ENCODE measurements at places on chromosomes 11 and 22.

GRCh38 chr11:64969209-64969608 lies 2.7 kb downstream of the MAJIN start:
- no peak for DNase-seq

GRCh38 chr22:32248276-32248675 lies 6.9 kb downstream of the SLC5A4 start:
- no peak for DNase-seq

DNA sequence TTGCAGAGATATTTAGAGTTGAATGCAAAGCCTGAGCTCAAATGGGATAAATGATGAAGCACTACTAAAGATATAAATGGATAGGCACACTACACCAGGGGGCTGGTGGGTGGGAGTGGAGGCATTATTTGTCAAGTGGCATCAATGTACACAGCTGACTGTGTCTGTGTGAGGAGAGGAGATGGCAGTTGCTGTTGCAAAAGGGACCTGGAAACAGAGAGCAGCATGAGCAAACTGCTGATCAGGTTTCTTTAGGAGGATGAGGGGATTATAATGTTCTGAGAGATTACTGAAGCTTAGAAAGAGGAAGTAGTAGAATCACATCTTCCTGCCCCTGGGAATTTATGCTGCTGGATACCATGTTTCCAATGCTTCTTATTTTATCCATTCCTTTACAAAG lies 39.4 kb upstream of the LIN7C start:
- no peak for DNase-seq

DNA sequence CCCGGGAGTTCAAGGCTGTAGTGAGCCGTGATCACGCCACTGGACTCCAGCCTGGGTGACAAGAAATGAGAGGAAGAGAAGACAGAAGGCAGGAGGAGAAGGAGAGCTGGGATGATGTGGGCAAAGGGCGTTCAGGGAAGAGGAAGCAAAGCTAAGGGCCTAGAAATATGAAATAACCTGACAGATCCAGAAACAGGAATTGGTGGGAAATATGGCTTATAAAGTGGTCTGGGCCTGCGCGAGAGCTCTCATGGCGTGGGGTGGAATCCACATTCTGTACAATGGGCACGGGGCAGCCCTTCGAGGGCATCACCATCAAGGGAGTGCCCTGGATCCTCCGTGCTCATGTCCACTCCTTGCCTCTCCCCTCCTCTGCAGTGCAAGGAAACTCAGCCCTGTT lies 46.8 kb upstream of the RASSF10 start:
- no peak for DNase-seq

GRCh38 chr11:65493367-65494176 lies 5.3 kb upstream of the MALAT1 start:
- DNase-seq, result no peak

DNA sequence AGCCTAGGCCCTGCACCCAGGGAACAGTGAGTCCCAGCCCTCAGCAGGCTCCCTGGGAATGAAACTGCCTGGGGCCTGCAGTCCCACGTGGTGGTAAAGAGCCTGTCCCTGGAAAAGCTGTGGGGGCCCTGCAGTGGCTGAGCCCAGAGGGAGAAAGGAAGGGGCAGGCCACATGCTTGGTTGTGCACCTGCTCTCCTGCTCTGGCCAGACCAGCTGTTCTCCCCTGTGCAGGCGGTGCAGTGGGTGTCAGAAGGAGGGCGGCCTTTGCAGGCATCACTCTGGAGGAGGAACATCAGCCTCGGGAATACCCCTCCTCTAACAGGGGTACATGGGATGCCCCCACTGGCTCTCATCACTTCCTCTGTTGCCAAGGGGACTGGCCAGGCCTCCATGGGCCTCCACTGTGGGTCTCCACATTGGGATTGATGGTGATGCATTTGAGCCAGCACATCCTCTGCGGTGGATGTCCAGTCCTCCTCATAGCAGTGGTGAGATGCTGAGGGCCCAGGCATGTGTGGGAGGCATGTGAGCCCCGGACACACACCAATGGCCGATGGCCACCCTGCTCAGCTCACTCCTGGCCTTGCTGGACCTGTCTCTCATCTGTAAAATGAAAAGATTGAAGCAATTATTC lies 690.4 kb downstream of the BRD1 start:
- DNase-seq, result no peak

- no peak for DNase-seq
Measured at GRCh38 chr11:33575311-33575710, 125.3 kb downstream of the C11orf91 start.

- DNase-seq, result no peak
Measured at GRCh38 chr22:36449596-36450175, 31.8 kb downstream of the TXN2 start.

GRCh38 chr11:22508665-22509064 lies 117.0 kb downstream of the FANCF start:
- DNase-seq, result no peak

- no peak for DNase-seq
Measured at GRCh38 chr11:96091476-96091875, 167.6 kb upstream of the MTMR2 start.

- no peak for DNase-seq
Measured at GRCh38 chr11:575313-575995, 816 bp upstream of the PHRF1 start.

- DNase-seq, result no peak
Measured at GRCh38 chr11:22244986-22245592, 52.2 kb downstream of the ANO5 start.

DNA sequence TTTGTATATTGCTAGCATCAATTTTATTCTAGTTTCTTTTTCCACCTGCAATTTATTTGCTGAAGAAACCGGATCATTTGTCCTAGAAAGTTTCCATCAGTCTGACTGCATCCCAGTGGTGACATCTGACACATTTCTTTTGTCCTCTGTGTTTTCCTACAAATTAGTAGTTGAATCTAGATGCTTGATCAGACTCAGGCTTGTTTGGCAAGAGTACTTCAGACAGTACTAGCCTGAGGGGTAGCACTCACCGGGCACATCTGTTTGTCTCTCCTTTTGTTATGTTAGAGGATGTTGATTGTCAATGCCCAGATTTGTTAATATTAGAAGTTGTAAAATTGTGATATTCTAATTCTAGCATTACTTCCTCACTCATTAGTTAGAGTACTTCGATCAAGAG lies 204.8 kb downstream of the SWAP70 start:
- no peak for DNase-seq

DNA sequence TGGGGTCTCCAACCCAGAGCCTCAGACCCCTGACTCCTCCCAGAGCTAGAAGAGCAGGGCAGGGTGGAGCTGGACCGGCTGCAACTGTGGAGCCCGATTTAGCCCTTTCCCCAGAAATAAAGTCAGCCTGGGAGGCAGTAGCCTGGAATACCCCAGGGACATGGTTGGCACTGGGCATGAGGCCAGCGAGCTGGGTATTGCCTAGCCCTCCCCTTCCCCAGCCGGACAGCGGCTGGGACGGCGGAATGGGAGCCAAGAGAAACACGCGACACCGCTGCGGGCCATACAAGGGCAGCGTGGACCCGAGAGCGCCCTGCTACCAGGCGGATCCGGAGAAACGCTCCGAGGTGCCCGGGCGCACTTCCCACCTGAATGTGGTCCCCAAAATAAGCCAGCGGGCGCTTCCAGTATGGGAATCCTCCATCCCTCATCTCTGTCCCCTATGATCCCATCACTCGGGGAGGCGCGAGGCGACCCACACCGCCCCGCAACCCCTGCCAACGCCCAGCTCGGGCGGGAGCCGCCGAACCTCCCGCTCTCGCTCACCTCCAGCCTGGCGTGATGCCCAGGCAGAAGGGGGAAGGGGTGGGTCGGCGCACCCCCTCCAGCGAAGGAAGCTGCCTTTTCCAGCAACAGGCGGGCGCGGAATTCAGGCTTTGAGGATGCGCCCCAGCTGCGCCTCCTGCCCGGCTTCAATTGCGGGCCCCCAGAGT lies 758 bp downstream of the MCAM start:
- no peak for DNase-seq

DNA sequence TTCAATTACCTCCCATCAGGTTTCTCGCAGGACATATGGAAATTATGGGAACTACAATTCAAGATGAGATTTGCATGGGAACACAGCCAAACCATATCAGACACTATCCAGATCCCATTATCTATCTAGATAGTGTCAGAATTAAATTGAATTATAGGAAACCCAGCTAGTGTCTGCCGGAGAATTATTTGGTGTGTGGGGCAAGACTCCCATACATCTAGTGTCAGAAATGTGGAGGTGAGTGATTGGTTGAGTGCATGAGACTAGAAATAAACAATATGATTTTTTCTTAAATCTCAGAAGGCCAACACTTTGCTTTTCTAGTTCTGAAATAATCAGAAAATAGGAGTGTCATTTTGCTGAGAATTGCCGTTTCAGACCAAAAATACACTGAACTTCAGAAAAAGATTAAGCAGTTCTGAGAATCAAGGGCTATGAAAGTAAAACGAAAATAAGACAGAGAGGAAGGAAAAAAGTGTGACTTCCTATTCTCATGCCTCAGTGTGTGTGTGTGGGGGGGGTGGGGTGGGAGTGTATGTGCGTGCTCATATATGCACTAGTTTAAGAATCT lies 21.3 kb downstream of the CASP12 start:
- DNase-seq, result no peak

DNA sequence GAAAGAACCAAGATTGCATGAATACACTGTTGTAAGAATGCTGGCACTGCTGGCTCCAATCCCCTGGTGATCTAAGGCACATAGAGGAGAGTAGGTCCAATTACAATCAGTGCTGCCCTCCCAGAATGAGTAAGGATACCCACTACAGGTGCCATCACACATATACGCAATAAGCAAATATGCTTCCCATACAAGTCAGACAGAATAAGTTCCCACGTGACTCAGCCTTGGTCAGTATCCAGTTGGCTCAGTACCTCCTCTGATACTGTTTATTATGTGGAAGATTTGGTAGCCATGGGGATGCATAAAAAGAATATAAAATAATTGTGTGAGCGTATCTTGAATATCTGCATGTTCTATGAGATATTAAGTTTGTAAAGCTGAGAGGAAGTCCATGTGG lies 8.9 kb upstream of the OR2D3 start:
- DNase-seq, result no peak

DNA sequence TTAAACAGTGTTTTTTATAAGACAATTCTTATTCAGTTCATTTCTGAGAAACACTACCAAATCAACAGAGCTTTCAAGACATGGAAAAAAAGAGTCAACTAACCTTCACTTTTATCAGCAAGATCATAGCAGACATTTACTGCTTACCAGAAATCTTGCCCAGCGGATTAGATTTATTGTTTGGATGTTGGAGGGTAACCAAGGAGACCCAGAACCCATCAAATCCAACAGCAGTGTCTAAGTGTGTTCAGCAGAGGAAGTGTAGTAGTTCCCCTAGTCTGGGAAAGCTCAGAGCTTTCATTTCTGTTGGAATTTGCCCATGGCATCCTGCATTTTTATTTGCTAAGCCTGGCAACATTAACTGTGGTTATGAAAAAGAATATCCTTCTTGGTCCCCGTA lies 2.4 kb upstream of the PGM2L1 start:
- no peak for DNase-seq

DNA sequence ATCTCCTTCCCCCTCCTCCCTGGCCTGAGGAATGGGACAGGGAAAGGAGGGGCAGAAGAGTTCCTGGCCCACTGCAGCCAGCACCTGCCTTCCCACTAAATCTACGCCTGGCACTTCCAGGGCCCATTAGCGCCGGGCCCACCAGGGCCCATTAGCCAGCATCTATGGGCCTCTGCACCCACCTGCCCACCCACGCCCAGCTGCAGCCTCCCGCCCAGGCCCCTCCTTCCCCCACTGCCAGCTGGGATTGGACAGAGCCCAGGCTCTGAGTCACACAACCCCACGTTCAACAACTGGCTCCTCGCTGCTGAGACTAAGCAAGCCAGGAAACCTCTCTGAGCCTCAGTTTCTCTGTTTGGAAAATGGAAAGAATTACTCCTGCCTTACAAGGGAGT lies 48.7 kb downstream of the CYTH4 start:
- no peak for DNase-seq

GRCh38 chr11:44621140-44621681 lies 55.7 kb downstream of the CD82 start:
- no peak for DNase-seq

GRCh38 chr11:15104166-15104565 lies 10.6 kb upstream of the INSC start:
- no peak for DNase-seq

GRCh38 chr22:23383491-23384361 lies 196.4 kb downstream of the IGLL1 start:
- no peak for DNase-seq

DNA sequence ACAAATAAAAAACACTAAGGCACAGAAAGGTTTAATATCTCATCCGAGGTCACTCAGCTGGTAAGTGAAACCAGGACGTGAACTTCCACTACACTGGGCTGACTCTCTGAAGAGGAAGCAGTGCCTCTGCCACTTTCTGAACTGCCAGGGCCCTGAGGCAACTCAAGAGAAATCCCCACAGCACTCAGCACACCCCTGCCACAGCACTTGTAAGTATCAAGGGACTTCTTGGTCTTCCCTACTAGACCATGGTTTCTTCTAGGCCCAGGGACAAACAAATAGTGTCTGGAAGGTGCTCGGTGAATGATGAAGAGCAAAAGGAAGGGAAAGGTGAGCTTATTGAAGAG lies 49.7 kb downstream of the RPL27A start:
- no peak for DNase-seq

DNA sequence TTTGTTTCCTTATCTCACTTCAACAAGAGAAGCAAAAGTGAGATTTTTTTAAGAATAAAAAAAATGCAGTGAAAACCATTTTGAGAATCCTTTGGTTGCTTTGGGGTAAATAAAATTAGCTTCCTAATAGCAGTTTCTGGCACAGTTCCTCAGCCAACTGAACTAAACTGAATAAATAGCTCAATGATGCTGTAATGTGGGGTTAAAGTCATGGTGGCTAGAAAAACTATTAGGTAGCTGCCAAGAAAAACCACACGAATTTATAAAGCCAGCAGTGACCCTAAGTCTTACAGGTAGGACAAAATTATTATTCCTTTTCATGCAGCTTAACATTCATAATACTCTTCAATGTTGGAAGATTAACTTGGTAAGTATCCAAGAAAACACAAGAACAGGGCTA lies 142.4 kb downstream of the APIP start:
- DNase-seq, result no peak

DNA sequence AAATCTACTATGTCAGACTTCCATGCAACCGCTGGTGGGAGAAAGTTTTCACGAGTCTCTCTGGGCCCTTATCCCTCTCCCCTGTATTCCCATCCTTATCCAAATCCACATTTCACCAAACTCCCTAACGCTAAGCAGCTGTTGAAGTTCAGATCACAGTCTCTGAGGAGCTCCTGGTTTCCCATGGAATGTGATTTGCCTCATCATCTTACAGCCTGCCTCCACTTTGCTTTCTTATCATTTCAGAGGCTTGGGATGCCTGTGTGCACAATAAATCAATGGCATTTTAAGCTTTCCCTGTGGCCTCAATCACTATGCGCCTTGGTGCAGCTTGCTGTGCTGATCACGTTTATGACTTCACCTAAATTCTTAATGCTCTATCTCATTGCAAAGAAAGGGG lies 352.4 kb upstream of the FAT3 start:
- no peak for DNase-seq

- DNase-seq, result no peak
Measured at GRCh38 chr11:17651061-17651460, 68.3 kb upstream of the MYOD1 start.

All from activated naive CD4-positive, alpha-beta T cell (primary cell).